RCC 7860 (cell line): ENCODE measurements at places on chromosomes 4 and X.
A peak's percentile ranks its signal among the peaks of the same experiment; 100 is the strongest.

- no peak for DNase-seq
Measured at GRCh38 chr4:68287704-68288392, 42.4 kb upstream of the TMPRSS11B start.

- no peak for DNase-seq
Measured at GRCh38 chrX:110569506-110569905, 210.9 kb downstream of the RTL9 start.

GRCh38 chr4:7299908-7300710 is 107.8 kb downstream of the SORCS2 start:
- no peak for DNase-seq

DNA sequence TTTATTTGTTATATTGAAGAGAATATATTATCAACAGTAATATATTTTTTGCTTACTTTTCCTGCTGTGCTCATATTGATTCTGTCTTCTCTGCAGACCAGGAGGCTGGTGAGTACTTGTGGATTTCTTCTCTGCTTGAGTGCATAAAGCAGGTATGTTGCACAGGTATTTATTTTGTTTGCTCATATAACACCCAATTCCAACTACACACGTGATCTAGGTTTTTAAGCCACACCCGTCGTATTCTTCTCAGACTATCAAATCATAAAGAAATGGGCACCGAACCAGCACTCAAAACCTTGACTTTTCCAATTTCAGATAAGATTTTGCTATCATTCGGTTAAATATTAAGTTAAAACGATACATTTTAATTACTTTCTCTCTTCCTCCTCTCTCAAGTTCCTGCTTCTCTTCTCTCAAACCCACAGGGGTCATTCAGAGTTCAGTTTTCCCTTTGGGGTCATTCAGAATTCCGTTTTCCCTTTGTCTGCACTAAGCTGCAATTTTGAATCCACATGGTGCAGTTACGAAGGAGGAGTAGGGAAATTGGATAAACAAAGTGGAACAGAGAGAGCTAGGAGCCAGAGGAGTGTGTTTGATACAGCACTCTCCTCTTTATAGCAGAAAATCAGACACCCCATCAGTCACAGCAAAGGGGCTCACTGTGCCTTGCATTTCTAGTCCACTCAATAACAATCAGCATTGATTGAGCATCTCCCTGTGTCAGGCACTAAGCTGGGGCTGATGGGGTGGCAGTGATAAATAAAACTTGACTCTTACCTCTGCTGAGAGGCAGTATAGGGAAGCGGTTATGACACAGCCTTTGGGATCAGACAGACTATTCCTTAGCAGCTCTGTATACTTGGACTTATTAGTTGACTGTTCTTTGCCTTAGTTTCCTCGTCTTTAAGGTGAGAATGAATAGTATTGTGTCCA is at the start of gene ADH1C:
TSS of gene ADH1C (minus strand) at position 145 of the 936 bp plus-strand sequence. CDS start at position 74, 71 bp downstream.
- DNase-seq, result no peak

GRCh38 chrX:28981952-28982351 is 394.7 kb downstream of the IL1RAPL1 start:
- no peak for DNase-seq

DNA sequence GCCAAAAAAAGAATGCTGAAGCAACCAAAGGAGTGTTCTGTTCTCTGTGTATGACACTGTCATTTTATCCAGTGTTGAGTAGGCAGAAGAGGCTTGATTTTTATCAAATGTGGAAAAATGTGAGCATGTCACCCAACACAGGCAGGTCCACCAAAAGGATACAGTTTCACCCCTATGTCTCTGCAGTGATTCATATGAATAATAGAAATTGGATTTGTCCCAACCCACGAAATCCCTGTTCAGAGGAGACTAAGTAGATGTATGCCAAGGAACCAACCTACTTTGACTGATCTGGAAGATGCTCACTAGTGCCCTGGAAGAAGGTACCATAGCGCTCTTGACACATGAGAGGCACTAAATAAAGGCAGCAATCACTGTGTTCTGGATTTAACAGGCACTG is 72.5 kb downstream of the FGF13 start:
- DNase-seq, result no peak

- DNase-seq, result no peak
Measured at GRCh38 chr4:17092736-17093437, 194.4 kb upstream of the LDB2 start.

- DNase-seq, result no peak
Measured at GRCh38 chr4:1326751-1327525, 20.1 kb upstream of the UVSSA start.

GRCh38 chr4:64799751-64800150 is 390.5 kb upstream of the TECRL start:
- DNase-seq, result no peak

DNA sequence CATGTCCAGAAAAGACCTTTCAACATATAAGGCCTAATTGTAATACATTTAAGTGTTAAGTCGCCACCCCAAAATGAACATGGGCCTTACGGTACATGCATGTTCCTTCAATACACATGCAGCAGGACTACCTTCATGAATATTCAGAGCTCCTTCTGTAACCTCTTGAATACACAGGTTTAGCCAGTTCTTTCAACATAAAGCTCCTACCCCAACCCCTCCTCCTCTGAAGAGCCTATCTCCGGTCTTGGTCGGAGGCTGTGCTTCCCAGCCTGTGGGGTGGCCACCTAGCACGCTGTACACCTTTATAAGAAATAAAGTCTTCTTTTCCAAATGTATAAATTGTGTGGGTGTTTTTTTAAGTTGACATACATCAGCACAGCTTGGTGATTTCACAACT is 28.3 kb downstream of the NPY5R start:
- no peak for DNase-seq

DNA sequence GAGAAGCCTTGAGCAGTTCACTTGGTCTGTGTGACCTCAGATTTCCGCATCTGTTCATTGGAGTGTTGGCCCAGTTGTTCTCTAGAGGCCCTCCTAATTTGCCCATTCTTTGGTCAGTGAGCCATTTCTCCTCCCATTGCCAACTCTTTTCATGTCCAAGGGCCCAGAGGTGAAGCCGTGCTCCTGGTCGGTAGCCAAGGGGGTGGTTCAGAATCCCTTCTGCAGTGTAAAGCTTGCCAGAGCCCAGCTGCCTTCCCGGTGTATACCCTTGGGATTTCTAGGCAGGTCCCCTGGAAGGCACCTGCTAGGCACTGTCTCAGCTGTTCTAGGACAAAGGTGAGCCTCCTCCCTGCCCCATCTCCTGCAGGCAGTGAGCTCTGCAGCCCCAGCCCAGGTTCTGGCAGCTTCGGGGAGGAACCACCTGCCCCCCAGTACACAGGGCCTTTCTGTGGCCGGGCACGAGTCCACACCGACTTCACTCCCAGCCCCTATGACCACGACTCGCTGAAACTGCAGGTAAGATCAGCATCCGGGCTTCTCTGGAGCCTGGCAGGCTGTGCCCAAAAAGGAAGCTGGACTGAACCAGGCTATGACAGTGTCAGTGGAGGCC is 12.3 kb downstream of the SASH3 start:
- DNase-seq, result no peak

- no peak for DNase-seq
Measured at GRCh38 chr4:24719615-24720014, 75.8 kb upstream of the SOD3 start.

- no peak for DNase-seq
Measured at GRCh38 chr4:118760493-118760892, 75.3 kb downstream of the METTL14 start.

DNA sequence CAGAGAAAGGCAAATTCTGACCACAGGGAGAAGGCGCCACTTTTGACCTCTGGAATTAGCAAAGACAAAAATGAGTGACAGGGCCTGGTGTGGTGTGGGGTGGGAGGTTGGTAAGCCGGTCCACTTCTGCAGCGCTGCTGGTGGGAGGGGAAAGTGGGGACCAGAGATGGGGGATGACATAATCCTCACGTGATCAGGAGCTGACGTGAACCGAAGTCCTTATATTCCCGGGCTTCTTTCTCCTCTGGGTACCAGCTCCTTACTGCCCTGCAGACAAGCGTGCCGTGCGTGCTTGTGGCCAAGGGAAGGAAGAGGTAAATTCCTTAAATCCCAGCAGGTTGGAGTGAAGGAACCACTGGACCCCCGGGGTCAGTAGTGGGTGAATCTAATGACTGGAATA is at the start of gene TCEAL7:
TSS of gene TCEAL7 (plus strand) at position 249 of the 400 bp plus-strand sequence. CDS start 1,165 bp downstream, outside the sequence.
- DNase-seq, result no peak

DNA sequence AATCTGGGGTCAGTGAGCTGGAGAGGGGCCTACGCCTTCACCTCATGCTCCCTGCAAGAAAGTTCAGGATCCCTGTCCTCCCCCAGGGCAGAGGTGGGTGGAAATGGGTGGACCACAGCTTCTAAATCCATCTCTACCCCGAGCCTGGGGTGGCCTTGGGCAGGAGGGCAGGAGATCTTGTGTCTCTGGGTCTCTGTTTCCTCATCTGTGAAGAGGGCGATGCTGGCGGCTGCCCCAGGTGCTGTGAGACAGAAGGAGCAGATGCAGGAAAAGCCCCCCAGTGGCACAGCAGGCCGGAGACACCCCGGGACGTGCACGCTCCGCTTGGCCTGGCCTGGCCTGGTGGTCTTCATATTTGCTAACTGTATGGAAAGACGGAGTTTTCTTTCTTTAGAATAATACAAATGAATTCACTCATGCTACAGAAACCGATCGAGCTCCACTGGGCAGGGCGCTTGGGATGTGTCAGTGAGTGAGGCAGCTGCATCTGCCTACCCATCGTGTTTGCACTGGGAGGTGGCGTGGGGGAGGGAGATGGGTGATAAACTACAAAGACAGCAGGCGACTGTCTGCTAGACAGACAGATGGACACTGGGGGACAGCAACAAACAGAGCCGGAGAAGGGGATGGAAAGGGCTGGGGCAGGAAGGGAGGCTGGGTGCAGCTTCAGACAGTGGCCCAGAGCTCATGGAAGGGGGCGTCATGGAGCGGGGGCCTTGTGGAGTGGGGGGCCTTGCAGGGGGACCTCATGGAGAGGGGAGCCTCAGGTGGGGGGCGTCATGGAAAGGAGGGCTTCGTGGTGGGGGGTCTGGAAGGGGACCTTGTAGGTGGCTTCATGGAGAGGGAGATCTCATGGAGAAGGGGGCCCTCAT is 136.2 kb downstream of the CPZ start:
- DNase-seq, result no peak

DNA sequence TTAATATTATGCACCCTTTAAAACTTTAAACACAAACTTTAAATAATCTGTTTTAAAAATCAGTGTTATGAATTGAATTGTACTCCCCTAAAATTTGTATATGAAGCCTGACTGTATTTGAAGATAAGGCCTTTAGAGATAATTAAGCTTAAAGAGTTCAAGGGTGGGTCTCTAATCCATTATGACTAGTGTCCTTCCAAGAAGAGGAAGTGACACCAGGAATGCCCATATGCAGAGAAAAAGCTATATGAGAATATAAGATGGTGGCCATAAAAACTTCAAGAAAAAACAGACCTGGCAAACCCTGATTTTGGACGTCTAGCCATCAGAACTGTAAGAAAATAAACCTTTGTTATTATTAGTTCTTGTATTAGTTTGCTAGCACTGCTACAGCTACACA is 29.0 kb downstream of the UGT2A2 start:
- DNase-seq, result no peak

DNA sequence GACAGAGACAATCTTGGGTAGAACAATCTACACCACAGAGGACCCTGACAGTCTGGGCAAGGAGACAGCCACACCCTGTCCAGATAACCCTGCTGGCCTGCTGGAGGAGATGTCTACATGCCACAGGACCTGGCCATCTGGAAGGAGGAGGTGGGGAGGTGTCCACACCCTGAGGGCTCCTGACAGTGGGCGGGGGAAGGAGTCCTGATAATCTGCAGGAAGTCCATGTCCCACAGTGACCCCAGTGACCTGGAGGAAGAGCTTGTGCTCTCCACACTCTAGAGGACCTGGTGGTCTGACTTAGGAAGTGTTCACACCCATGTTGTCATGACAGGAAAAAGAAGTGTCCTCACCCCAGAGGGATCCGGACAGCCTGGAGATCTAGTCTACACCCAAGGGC is 5.5 kb downstream of the SUV39H1 start:
- no peak for DNase-seq

DNA sequence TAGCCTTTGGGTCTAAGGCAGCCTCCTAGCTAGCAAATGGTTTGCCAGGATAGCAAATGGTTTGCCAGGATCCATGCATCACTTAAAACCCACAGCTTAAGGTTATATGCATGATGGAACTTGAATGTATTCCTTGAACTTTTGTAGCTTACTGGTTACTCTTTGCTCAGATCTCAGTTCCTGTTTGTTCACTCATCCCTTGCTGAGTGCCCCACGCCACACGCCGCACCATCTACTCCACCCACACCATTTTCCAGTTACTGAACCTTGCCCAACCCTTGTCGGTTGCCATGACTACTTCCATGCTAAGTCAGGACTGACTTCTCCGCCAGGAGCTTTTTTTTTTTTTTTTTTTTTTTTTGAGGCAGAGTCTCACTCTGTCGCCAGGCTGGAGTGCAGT is 29.5 kb upstream of the XIAP start:
- peak; percentile 95 for DNase-seq

- no peak for DNase-seq
Measured at GRCh38 chrX:57677132-57677858, 2.8 kb downstream of the NLRP2B start.

GRCh38 chr4:35709080-35709479 is 535.2 kb downstream of the ARAP2 start:
- DNase-seq, result no peak

DNA sequence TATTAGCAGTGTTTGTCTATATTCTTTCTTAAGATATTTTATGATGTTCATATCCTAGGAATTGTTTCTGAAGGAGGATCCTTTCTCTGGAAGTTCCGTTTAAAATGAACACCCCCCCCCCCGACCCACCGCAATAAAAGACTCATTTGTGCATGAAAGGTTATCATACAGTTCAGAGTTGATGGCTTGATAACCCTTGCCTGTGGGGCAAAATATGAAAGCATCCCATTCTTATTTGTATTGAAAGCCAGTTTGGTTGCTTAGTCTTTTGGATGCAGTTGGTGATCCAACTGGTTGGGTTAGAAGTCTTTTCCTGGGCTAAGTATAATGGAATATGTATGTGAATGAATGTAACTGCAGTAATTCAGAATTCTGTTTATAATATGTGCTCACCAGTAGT is 8.3 kb downstream of the INTS6L start:
- DNase-seq, result no peak

DNA sequence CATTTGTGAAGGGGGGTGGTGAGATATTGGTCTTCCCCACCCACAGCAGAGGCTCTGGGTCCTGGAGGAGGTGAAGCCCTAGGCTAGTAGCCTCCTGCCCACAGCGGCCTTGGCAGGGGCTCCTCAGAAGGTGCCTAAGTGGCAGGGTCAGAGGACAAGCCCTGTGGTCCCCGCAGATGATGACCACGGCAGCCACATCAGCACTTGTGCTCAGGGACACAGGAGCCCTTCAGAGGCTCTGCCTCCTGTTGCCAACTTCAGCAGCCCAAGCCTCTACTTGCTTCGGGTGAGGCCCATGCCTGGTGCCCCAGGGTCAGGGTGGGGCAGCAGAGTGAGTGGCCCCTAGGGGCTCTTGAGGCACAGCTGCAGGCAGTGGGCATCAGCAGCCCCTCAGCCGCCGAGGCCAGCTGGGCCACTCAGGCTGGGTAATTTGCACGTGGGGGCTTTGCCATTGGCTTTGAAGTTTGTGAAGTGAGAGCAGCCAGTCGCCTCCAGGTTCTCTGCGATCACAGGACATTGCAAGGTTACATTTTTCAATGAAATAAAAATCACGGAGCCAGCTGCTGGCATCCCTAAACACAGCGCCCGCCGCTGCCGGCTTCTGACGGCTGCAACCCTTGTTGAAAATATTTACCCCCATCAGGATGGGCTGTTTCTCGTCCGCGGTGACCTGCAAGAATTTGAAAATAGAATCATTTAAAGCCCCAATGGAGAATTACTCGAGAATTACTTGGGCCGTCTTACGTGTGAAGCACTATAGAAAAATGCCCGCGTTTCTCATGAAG is 108.5 kb downstream of the HMX1 start:
- DNase-seq, result no peak
